ENCODE measurements at places on chromosomes 5 and 9. TPM values are rescaled to one million over a fixed set of nuclear protein-coding genes. Genes with fewer than 3 reads are reported as not detected.

- DNase-seq, result no peak
Measured at GRCh38 chr5:104845541-104845940, 1283.0 kb upstream of the NUDT12 start.

NSG2 gene
- 0.81 TPM for total RNA-seq

DNA sequence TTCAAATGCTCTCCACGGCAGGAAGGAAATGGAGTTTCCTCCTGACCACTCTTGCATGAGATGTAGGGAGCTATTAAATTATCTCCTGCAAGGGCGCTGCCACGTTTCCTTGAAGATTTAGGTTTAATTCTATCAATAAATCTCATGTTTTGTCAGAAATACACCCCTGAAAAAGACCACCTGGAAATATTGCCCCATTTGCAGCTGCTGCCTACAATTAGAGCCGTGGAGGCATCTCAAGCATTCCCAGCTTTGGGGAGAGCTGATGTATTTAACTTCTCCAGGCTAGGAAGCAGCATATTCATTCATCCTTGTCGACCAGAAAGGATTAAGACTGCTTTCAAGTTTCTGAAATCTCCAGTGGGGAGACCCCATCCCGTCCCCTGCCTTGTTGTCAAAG, 40.5 kb downstream of the CCNJL start:
- no peak for DNase-seq

DNA sequence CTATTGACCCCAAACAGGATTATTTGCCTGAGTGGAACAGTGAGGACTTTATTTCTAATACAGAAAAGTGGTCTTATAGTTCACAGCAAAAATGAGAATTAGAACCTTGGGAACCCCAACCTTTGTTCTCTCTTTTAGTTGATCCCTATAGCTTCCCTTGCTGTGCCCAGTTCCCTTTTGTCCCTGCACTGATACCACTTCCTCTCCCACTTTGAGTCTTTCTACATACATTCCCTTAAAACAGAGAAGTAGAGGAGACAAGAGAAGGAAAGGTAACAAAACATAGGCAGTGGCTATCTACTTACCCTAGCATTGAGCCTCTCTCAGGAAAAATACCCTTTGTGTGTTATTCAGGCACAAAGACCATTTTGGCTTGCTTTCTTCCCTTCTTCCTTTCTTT, 246.4 kb downstream of the FAM114A2 start:
- no peak for DNase-seq

DNA sequence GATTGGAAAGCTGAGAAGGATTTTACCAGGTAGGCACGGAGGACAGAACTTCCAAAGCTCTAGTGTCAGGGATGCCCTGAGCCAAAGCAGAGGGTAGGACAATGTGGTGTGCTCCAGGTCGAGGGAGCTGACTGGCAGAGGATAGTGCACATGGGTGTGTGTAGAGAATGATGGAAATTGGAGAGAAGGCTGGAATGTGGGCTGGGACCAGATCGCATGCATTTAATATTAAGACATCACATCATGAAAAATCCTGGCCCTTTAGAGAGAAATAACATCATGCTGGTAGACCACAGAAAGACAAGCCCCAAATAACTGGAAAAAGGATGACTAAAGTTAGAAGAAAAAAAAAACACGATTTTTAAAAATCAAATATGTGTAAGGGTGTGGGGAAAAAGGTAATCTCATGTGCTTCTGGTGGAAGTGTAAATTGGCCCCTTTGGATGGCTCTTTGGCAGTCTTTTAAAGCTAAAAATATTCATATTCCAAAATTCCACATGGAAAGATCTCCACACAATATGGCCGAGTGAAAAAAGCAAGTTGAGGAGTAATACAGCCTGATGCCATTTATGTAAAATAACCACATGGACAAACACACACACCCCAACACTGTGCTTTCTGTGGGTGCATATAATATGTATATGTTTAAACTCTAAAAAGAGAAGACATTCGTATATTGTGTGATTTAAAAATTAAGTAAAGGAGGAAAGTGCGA, 67.0 kb upstream of the TGFBR1 start:
- DNase-seq, result no peak

DNA sequence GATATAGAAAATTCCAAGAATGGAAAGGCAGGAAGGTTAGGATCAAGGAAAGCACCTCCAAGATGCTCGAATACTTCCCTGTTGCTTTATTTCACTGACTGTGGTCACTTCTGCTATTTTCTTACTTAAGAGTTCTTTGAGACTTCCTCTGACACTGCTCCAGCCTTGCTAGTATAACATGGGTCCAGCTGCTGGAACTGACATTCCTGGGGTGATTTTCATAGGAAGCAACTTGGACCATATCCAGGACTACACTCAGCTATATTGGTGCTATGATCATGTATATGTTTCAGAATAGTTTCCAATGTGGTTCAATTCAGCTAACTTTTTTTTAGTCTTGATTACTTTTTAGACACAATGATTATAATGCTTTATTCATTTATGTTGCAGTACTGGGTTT, 81.6 kb upstream of the CKMT2 start:
- no peak for DNase-seq

DNA sequence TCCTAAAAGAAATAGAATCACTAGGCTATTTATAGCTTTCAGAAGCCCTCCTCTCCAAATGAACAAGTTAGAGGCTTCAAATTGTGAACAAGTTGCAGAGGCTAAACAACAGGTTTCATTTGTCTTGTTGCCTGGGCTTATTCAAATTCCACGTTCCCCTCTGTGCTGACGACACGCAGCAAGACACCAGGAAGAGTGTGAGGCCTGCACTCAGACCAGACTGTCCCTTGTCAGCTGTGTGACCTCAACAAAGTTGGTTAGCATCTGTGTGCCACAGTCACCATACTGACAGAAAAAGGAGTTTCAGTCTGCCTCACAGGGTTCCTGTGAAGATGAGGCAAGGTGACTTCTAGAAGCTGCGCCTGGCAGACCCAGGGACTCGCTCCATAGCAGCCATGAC, 22.1 kb upstream of the GABBR2 start:
- DNase-seq, result no peak

KIF12 gene
- 212 TPM for total RNA-seq

DNA sequence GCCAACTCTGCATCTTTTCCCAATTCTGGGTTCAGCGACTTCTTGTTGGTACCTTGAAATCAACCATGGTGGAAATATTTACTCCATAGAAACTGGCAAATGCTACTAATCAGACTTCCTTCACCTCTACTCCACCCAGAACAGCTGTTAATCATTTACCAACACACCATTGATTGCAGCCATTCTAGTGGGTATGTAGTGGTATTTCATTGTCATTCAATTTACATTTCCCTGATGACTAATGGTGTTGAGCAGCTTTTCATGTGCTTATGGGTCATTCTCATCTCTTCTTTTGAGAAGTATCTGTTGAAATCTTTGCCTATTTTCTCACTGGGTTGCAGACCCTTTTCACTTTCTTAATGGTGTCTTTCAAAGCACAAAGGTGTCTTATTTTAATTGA, 122.4 kb upstream of the MSX2 start:
- DNase-seq, result peak; percentile 75

DNA sequence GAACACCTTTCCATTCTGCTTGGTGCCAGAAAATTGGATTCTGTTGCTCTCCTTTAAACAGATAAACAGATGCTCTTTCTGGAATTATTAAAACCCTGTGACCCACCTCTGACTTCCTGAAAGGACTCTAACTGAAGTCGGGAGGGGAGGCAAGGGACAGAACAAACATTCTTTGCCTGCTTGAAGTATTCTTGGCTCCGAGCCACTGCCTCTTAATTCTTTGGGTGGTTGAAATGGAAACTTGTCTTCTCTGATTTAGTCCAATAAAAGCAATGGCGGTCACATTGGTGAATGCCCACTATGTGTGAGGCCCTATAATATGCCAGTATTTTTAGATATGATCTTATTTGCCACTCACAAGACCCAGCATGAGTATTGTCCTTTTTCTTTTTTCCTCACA, 236.8 kb downstream of the SLIT3 start:
- no peak for DNase-seq
